ENCODE measurements at places on chromosomes 6 and 20. TPM values are rescaled to one million over a fixed set of nuclear protein-coding genes. Genes with fewer than 3 reads are reported as not detected.

DNA sequence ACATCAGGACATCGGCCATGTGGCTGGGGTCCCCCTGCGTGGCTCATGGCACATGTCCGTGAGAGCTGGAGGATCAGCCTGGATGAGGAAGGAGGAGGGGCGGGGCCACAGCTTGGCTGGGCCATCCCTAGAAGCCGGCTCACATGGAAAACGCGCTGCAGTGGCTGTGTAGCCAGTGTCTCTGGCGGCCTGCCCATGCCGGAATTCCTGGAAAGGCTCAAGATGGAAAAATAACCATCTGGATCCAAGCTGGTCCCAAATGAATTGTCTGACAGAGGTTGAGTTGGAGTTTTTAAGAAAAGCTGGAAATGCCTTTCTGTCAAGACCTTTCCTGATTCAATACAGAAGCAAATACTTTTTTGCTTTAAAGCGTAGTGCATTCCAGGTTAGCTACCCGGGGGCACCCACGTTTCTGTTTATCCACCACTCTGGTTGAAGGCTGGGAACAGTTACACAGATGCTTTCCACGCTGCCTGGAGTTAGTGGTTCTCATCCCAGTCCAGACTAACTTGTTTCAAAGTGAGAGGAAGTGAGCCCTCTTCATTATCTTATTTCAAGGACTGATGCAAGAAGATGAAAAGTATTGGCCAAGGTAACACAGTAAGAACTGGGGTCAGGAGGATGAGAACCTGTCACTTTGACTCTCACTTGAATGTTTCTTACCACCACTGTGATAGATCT, 99.0 kb downstream of the GMPR start:
- H3K36me3 ChIP-seq: no peaks in the 10 kb centered on the region
- H3K4me1 ChIP-seq: no peaks in the 10 kb centered on the region
- no peak overlapping the region for H3K4me3 ChIP-seq

GRCh38 chr6:165422192-165422591, 112.8 kb upstream of the C6orf118 start:
- H3K4me1 ChIP-seq: no peaks in the 10 kb centered on the region
- no peak for DNase-seq
- no peaks in the 10 kb centered on the region for H3K36me3 ChIP-seq
- H3K27me3 ChIP-seq: no peaks in the 10 kb centered on the region
- H3K27ac ChIP-seq: no peak overlapping the region

DNA sequence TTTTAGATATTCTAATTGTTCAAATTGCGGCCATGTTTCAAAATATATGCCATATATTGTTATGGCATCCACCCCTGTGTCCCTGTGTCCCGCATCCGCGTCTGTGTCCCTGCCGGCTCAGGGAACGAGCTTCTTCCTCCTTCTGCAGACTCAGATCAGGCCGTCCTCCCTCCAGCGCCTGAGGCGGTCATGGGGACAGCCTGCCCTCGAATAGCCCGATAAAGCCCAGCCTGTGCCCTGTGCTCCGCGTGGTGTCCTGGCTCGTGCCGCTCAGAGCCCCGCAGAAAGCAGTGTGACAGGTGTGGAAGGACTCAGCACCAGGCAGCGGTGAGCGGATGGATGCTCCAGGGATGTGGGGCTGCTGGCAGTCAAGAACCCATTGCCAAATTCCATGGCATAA, 663.4 kb upstream of the DEFB115 start:
- no peaks in the 10 kb centered on the region for H3K27me3 ChIP-seq
- no peaks in the 10 kb centered on the region for H3K36me3 ChIP-seq
- no peak for DNase-seq

THBS2 gene
- not detected for total RNA-seq

DNA sequence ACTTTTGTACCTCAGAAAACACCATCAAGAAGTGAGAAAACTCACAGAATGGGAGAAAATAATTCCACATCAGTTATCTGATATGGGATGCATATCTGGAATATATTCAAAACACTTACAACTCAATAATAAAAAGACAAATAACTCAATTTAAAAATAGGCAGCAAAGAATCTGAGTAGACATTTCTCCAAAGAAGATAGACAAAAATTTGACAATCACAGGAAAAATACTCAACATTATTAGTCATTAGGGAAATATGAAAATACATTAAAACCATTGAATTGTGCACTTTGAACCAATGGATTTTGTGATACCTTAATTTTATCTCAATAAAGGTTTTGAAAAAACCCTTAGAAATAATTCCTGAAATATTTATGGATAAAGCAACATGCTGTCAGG, 36.9 kb upstream of the STMND1 start:
- peaks cover 9% of the 10 kb centered on the region for H3K27me3 ChIP-seq
- H3K36me3 ChIP-seq: no peaks in the 10 kb centered on the region
- H3K4me3 ChIP-seq: no peak overlapping the region
- no peak overlapping the region for H3K27ac ChIP-seq

PGC gene
- not detected for total RNA-seq

KCNK16 gene
- not detected for total RNA-seq
